Neural crest cell (in vitro differentiated cells): ENCODE measurements at places on chromosomes 13 and 19. TPM values are rescaled to one million over a fixed set of nuclear protein-coding genes. Genes with fewer than 3 reads are reported as not detected.
A peak's percentile ranks its signal among the peaks of the same experiment; 100 is the strongest.

Gene COG3
- 19.1 and 19.3 TPM in 2 replicates for total RNA-seq

Gene NXNL1
- total RNA-seq, result not detected in 2 replicates

DNA sequence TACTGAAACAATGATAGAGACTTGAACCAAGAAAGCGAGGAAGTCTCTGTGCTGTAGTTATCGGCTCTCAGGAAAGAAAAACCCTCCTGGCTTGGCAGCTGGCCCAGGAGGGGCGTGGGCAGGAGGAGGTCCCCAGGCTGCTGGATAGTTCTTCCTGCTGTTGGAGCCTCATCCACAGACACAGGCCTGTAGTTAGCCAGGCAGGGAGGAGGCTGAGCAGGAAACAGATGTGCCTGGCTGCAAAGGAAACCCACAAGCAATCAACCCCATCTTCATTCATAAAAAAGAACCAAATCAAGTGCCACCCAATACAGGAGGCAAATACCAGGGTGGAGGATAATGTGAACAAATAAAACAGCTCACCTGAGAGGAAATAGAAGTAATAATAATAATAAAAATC is 86.2 kb downstream of the IRS2 start:
- H3K4me1 ChIP-seq, result peaks cover 7% of the 10 kb centered on the region
- no peaks in the 10 kb centered on the region for H3K36me3 ChIP-seq
- H3K27ac ChIP-seq, result no peak overlapping the region
- no peak for DNase-seq

Gene CSNK1A1L
- total RNA-seq, result not detected in 2 replicates

Gene LCP1
- 7.6 and 8.5 TPM in 2 replicates for total RNA-seq

Gene MAMSTR
- total RNA-seq, result 2.4 and 2.6 TPM in 2 replicates

Gene LGALS14
- total RNA-seq, result not detected in 2 replicates

DNA sequence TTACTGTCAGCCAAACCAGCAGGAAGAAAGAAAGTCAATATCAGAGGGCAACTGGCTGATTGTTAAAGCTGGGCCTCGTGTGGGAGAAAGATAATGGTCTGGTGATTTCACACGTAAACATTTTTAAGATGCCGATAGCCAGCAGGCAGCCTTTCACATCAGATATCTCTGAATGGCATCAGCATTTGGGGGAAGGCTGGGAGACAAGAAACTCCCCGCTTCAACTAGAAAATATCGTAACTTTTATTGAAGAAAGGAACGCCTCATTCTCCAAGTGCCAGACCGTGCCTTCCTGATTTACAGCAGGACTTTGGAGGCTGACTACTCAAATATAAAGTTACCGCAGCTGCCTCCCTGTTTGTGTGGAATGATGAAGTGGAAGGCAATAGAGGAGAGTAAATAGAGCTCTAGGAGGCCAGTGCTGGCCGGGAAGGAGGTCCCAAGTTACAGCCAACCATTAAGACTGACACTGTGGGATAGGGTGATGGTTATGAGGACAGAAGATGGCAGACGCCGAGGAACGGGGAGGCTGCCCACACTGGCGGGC is 284.3 kb upstream of the MAB21L1 start:
- H3K4me3 ChIP-seq, result no peak overlapping the region
- H3K36me3 ChIP-seq, result no peaks in the 10 kb centered on the region
- H3K4me1 ChIP-seq, result no peaks in the 10 kb centered on the region

Gene ZNF208
- not detected in 2 replicates for total RNA-seq

GRCh38 chr19:9456018-9456689 is 20.8 kb upstream of the ZNF266 start:
- peaks cover 37% of the 10 kb centered on the region for H3K36me3 ChIP-seq
- H3K4me1 ChIP-seq, result no peaks in the 10 kb centered on the region
- H3K27ac ChIP-seq, result no peak overlapping the region
- no peak overlapping the region for H3K4me3 ChIP-seq
- DNase-seq, result no peak
- H3K27me3 ChIP-seq, result no peaks in the 10 kb centered on the region

DNA sequence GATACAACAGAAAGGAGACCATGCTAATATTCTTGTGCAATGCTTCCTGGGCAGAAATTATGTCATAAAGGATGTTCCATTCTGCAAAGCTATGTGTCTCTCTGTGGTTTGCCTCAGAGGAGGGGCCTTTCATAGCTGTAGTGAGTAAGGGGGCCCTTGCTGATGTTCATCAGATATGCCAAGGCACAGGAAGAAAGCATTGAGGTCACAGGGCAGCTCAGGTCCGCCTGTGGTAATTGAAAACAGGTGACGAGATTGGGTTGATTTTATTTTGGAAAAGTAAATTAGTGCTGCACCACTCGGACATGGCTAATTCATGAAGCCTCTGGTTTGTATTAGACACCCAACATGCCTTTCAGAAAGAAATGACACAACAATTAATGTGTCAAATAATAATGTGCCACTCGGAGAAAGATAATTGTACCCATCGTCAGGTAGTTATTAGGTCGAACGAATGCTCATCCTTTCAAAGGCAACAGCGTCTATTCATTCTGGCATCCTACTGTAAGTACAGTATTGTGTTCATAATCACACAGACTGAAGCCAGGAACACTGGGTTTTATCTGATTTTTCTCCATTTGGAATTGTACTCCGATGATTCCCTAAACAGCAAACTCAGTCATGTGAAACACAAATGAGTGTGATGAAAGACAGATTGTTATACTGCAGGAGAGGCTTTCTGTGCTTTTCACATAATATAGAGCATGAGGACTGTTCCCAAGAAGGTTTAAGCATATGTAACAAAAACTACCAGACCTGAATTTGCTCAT is 421.6 kb upstream of the KLF12 start:
- H3K27ac ChIP-seq, result peak overlapping the region; percentile 8
- no peak overlapping the region for H3K4me3 ChIP-seq
- DNase-seq, result no peak
- H3K4me1 ChIP-seq, result peaks cover 16% of the 10 kb centered on the region
- no peaks in the 10 kb centered on the region for H3K36me3 ChIP-seq

GRCh38 chr13:111597191-111597611 is 276.8 kb downstream of the TEX29 start:
- no peak for DNase-seq
- H3K36me3 ChIP-seq, result no peaks in the 10 kb centered on the region
- peaks cover 29% of the 10 kb centered on the region for H3K4me1 ChIP-seq
- H3K27ac ChIP-seq, result no peak overlapping the region

Gene CNN1
- total RNA-seq, result 1.6 and 1.8 TPM in 2 replicates

Gene NCLN
- 76.5 and 84.1 TPM in 2 replicates for total RNA-seq

DNA sequence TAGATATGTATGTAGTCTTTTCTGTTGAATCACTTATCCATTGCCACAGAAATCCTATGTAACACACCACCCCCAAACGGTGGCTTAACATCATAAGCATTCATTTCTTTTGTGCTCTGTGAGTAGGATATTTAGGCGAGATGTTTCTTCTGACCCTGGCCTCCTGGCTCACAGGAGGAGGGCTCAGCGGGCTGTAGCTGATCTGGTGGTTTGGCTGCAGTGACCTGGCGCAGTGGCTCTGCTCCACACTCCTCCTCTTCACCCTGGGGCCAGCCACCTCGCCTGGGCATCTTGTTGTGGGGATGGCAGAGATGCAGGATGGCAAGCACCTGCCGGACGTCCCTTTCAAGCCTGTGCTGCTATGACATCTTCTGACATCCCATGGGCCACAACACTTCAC is 147.1 kb upstream of the IRS2 start:
- no peaks in the 10 kb centered on the region for H3K36me3 ChIP-seq
- no peak overlapping the region for H3K4me3 ChIP-seq
- peaks cover 5% of the 10 kb centered on the region for H3K4me1 ChIP-seq
- no peaks in the 10 kb centered on the region for H3K27me3 ChIP-seq
- H3K27ac ChIP-seq, result no peak overlapping the region

- peak overlapping the region; percentile 8 for H3K27ac ChIP-seq
- no peaks in the 10 kb centered on the region for H3K27me3 ChIP-seq
- DNase-seq, result no peak
Measured at GRCh38 chr13:85406269-85406975, 392.8 kb downstream of the SLITRK6 start.

- no peaks in the 10 kb centered on the region for H3K36me3 ChIP-seq
- DNase-seq, result no peak
- H3K27me3 ChIP-seq, result no peaks in the 10 kb centered on the region
- H3K4me1 ChIP-seq, result peaks cover 29% of the 10 kb centered on the region
- H3K27ac ChIP-seq, result no peak overlapping the region
- no peak overlapping the region for H3K4me3 ChIP-seq
Measured at GRCh38 chr13:73169971-73170370, 111.2 kb downstream of the KLF5 start.

Gene FUT2
- not detected in 2 replicates for total RNA-seq

Gene FCAR
- total RNA-seq, result not detected in 2 replicates

DNA sequence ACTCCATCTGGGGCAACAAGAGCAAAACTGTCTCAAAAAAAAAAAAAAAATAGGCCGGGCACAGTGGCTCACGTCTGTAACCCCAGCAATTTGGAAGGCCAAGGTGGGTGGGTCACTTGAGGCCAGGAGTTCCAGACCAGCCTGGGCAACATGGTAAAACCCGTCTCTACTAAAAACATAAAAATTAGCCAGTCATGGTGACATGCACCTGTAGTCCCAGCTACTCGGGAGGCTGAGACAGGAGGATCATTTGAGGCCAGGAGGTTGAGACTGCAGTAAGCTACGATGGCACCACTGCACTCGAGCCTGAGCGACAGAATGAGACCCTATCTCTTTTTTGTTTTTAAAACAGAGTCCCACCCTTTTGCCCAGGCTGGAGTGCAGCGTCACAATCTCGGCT is 3.9 kb downstream of the IQCN start:
- H3K4me1 ChIP-seq, result no peaks in the 10 kb centered on the region
- peaks cover 2% of the 10 kb centered on the region for H3K36me3 ChIP-seq
- DNase-seq, result no peak
- no peak overlapping the region for H3K27ac ChIP-seq
